ENCODE measurements at places on chromosomes 4 and X.

DNA sequence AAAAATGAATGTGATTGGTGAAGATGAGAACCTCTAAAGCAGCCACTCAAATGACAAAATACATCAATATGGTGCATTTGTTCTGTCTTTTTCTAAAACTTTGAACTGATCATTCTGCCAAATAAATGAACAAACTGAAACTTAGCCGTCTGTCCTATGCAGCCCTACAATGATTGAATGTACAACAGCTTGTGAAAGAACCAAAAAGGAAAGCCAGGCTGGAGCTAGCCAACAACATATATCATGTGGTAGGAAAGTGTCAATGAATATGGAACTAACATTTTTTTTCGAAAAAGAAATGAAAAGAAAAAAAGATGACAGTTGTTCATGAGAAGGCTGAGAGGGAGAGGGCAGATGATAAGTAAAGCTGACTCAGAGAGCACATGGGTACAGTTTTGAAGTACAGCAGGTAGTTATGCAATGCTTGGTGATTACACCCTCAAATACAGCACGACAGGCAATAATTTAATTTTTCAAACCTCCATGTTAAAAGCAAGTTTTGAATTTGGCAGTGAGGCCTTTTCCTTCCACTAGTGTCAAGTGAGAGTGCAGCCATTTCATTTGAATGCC lies 21.2 kb upstream of the SLC7A11 start:
- DNase-seq = no peak

DNA sequence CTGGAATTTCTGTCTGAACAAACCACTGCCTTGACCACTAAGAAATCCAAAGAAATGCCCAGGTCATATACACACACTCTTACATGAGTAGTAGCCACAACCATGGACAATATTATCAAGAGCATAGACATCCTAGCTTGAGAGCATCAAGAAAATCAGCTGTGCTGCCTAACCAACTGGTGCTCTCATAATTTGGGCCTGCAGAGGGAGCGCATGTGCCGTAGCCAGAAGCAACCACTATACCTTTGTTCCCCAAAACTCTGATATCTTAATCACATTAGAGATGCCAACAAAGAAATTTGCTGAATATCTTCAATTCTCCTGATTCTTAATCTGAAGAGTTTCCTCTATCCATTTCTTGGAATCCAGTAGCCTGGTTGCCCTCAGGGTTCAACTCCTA lies 163.6 kb downstream of the ZNF674 start:
- no peak for DNase-seq

DNA sequence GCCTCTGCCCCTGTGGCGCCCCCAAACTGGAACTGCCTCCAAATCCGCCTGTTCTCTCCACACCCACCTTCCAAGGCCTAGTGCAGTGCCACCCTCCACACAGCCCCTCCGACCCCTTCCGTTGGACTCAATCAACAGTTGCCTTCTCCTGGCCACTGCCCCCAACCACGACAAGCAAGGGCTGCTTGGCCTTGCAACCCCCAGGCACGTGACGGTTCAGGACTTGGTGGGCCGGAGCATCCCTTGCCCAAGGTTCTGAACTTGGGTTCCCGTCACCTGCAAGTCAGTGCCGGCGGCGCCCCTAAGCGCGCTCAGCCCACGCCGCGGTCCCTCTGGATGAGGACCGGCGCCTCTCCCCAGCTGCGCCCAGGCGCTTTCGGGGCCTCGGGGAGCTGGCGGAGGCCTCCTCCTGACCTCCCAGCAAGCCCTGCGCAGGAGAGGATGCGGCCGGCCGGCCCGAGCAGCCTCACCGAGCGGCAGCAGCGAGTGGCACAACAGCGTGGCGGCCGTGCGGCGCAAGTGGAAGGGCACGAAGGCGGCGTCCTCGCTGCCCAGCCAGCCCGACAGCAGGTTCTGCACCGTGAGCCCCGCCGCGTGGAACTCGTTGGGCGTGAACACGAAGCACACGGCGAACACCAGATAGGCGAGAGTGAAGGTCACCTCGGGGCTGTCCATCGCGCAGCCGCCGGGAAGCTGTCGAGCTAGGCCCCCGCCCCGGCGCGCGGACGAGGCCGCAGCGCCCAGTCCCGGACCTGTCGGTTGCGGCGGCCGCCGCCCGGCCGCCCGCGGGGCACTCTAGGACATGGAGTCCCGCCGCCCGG lies 750 bp downstream of the TMEM129 start:
- no peak for DNase-seq

- no peak for DNase-seq
These were observed 7.1 kb upstream of the SCRG1 start for GRCh38 chr4:173405840-173406606.

GRCh38 chr4:36446275-36446674 lies 164.9 kb downstream of the DTHD1 start:
- DNase-seq = no peak

- DNase-seq = no peak
These were observed 40.4 kb downstream of the RPS3A start for GRCh38 chr4:151139814-151140213.

DNA sequence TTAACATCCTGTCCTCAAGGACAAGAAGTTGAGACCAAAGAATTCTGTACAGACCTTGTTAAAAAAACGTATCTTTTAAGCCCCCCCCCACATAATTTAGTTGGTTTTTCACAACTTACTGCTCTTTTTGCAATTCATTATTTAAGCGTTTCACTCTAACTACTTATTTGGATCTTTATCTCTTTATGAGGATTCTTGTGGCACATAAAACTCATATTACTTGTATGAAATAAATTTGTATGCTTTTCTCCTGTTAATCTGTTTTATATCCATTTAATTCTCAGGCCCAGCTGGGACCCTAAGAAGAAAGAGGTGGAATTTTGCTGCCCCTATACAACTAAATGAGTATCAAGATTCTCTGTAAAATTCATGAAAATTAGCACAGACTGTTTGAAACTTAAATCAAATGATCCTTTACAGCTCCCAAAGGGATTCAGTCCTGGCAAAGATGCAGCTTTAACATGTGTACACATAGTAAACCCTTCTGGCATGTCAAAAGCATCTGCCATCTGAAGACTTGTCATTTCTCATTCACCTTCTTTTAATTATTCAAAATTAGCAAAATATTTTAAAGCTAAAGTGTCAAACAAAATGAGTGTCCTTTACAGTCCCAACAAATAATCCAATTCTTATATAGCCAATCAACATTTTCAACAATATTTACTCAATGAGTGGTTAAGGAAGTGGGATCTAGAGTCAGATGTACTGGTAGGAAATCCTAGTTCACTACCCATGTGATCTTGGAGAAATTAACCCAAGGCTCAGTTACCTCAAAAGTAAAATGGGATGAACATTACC lies 17.7 kb downstream of the ARAP2 start:
- no peak for DNase-seq

DNA sequence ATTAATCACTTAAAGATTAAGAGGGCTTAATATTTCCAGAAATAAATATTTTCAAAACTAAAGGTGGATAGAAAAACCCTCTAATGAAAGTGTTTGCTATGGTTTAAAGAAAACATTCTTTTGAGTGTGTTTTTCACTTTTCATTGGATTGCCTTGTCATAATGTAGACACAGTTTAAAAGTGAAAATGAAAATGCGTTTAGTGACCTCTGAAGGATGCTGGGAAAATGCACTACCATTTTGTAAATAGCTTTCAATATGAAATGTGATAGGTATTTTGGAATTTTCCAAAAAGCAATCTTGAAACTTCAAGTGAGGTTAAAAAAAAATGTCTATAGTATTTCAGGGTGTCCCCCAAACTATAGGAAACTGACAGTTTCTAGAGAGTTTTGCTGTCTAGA lies 642.2 kb downstream of the C4orf33 start:
- DNase-seq = no peak

DNA sequence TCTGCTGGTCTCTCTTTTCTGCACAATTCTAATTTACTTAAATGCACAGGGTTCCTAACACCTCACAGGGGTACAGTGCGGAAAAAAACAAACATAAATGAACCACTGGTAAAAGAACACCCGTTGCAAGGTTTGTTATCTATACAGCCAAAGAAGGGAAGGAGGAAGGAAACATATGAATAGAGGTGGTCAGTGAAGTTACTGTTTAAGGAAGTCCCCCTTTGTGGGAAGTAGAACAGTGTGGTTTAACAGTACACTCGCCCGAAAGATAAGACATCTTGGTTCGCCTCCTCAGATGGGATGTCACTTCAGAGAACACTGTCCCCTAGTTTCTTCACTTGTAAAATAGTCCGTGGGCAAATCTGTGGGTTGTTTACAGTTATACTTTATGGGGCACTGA lies 57.5 kb downstream of the TEC start:
- DNase-seq = no peak

DNA sequence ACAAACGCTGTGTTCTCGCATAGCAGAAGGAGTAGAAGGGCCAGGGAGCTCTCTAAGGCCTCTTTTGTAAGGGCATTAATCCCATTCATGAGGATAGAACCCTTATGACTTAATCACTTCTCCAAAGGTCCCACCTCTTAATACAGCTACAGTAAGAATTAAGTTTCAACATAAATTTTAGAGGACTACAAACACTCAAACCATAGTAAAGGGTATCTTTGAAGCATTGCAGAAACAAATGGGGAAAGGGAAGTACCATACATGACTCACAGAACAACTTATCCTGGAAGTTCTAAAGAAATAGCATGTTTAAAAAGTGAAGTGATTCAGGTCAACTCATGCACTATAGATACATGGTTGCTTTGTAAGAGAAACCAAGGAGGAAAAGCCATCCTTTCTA lies 680.8 kb downstream of the RPA4 start:
- no peak for DNase-seq

- no peak for DNase-seq
These were observed 41.9 kb downstream of the PLS3 start for GRCh38 chrX:115602729-115603389.

GRCh38 chrX:133495464-133496391 lies 80.4 kb upstream of the GPC4 start:
- no peak for DNase-seq

GRCh38 chr4:27917381-27917780 lies 1056.7 kb downstream of the STIM2 start:
- DNase-seq = no peak

GRCh38 chr4:78922207-78922606 lies 17.0 kb downstream of the PAQR3 start:
- no peak for DNase-seq

DNA sequence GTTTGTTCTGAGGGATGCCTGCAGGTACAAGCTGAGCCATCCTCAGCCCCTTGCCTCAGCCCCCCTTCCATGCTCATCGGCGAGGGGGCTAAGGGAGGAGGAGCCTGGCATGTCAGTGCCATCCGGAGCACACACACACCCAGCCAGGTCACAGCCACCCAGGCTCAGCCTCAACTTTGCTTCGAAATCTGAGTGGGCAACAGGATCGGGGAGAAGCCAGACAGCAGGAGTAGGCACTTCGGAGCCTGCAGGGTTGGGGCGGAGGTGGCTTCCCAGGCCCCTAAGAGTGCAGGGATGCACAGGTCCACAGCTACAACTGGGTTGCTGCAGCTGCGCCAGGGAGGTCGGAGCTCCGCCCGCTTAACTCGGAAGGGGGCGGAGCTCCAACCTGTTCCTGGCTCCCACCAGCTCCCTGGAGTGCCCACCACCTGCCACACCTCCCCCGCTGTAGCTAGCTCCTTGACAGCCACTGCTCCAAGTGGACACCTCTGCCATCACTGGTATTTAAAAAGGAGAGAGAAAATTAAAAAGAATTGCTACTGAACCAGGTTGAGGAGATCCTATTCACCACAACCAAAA lies 192.9 kb upstream of the GALNT7 start:
- DNase-seq = no peak

- DNase-seq = no peak
These were observed 687.1 kb upstream of the MAGEB2 start for GRCh38 chrX:29528281-29528680.

DNA sequence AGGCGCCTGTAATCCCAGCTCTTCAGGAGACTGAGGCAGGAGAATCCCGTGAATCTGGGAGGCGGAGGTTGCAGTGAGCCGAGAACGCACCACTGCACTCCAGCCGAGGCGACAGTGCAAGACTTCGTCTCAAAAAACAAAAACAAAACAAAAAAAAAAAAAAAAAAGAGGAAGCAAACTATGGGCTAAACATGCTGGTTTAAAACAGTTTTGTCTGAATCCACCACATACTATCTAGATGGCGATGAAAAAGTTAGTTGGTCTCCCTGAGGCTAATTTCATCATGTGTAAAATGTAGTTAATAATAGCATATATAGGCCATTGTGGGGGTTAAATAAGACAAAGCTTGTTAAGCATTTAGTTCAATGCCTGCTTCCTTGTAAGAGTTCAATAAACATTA lies 451.1 kb downstream of the RPA4 start:
- DNase-seq = no peak
